ENCODE measurements at places on chromosomes 5 and 9. TPM values are rescaled to one million over a fixed set of nuclear protein-coding genes. Genes with fewer than 3 reads are reported as not detected.

Gene ECSCR
- total RNA-seq, result not detected

Gene TARS1
- 174 TPM for total RNA-seq

Gene HSPB3
- 0.53 TPM for total RNA-seq

Gene ITK
- not detected for total RNA-seq

Gene FPGS
- 42.4 TPM for total RNA-seq

Gene EFNA5
- 65.0 TPM for total RNA-seq

Gene LMNB1
- 46.8 TPM for total RNA-seq

Gene ANKRD31
- total RNA-seq, result 0.45 TPM

Gene NDST1
- 96.5 TPM for total RNA-seq

Gene ORM2
- total RNA-seq, result not detected

Gene ZNF658
- total RNA-seq, result 9.7 TPM

Gene TUT7
- 49.9 TPM for total RNA-seq

Gene ARL10
- 23.4 TPM for total RNA-seq

Gene UBE2B
- total RNA-seq, result 70.9 TPM

Gene FOXD4L5
- not detected for total RNA-seq

Gene CYSRT1
- 1.5 TPM for total RNA-seq

- DNase-seq, result no peak
These were observed 91.4 kb upstream of the SH3GL2 start for GRCh38 chr9:17487467-17487866.

DNA sequence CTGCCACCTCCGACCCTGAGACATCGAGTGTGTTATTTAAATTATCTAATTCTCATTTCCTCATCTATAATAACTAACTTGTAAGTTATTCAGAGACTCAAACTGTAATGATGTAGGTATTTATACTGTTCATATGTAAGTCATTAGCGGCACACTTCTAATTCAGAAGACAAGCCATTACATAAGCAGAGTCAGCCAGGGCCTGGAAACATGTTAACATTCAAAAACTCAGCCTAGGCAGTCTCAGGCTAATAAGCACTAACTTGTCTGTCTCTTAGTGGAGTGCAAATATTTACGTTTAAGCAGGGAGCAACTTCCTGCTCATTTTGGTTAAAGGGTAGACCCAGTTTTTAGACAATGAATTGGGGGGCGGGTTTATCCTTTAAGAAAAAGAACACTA, 598.4 kb downstream of the ACTL7B start:
- no peak for DNase-seq

GRCh38 chr5:32500181-32500580, 55.6 kb upstream of the ZFR start:
- DNase-seq, result no peak

GRCh38 chr5:107813559-107813958, 142.8 kb upstream of the EFNA5 start:
- no peak for DNase-seq

DNA sequence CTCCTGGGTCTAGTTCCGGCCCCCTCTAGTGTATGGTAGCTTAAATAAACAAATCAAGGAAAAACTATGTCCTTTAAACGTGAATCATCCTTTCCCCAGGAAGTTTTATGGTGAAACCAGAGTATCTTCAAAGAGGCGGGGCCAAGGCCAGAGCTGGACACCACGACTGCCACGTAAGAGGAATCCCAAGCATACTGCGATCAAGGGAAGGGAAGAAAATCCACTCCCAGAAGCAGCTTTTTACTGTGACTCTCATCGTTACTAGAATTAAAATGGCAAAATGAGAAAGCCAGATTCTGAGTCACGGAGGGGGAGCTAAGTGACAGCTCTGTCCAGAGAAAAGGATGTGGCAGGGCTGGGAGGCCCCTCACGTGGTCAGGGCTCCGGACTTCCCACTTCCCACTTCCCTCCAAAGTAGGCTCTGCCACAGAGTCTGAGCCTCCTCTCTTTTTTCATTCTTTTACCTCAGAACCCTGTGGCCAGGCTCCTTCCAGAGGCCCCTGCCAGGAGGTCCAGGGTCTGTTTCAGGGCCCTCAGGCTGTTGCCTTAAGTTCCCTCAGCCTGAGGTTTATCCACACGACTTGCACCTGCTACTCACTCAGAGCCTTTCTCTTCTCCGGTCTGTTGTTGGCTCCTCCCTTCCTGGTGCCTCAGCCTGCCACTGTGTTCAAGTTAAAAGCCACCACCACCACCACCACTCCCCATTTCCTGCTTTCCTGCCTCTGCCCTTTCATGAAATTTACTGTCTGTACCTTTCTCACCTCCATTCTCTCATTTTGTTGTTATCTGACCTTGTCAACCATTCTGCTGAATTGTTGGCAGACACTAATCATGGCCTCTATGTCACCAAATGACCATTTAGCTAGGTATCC, 1.4 kb upstream of the GLRX start:
- no peak for DNase-seq

DNA sequence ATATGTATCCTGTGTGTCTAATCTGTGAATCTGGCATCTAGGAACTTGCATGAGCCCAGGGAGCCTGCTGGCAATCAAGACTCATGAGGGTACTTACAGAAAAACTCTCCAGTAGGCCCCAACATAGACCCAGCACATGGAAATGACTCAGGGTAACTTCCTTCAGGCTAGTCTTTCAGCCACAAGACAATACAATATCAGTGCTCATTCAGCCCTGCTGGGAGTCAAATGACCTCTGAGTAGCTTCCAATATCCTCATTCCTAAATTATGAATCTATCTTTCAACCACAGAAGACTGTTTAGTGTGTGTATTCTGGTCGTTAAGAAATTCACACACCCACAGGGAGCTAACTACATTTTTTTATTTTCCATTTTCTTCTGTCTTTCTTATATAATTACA, 1273.0 kb downstream of the EFNA5 start:
- no peak for DNase-seq

- no peak for DNase-seq
These were observed 2010.0 kb upstream of the WWC1 start for GRCh38 chr5:166281433-166281832.

GRCh38 chr9:18606846-18607245, 132.9 kb downstream of the ADAMTSL1 start:
- no peak for DNase-seq

DNA sequence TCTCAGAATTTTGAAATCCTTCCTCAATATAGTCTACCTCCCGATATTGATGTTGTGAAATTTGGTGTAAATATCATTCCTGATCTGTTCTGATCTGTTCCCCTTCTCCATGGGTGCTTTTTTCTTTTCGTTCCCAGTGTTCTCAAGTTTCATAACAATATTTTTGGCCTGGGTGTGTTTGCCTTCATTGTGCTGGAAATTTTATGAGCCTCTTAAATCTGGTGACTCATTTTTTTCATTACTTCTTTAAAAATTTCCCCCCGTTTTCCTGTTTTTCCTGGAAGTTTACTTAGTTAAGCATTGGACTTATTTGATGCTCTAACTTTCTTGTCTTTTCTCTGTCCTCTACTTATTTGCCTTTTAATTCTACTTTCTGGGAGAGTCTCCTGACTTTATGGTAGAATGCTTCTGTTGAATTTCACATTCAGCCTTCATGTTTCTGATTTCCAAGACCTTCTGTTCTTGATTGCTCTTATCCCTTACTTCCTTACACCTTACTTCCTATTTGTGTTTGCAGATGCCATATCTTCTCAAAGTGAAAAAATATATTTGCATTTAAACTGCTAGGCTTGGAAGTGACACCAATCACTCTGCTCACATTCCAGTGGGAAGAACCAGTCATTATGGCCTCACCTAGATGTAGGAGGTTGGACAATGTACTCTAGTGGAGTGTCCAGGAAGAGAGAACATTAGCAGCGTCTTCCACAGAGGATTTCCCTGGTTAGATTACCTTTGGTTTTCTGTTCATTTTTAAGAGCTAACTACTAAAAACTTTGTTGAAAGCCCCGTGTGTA, 441.9 kb downstream of the ARHGEF28 start:
- no peak for DNase-seq

DNA sequence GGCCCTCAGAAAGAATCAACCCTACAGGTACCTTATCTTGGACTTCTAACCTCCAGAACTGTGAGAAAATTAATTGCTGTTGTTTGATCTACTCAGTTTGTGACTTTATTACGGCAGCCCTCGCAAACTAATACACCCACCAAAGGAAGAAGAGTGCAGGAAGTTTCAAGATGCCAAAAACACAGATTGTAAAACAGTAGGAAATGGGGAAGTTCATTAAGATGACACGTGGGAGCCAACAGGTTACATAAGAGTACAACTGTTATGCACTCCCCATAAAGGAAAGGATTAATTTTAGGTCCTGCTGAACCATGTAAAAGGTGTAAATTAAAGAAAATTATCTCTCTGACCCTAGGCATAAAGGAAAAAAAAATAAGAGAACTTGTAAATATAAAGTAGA, 294.3 kb downstream of the EPB41L4A start:
- DNase-seq, result no peak

GRCh38 chr9:108802967-108803366, 52.8 kb downstream of the ACTL7B start:
- no peak for DNase-seq

DNA sequence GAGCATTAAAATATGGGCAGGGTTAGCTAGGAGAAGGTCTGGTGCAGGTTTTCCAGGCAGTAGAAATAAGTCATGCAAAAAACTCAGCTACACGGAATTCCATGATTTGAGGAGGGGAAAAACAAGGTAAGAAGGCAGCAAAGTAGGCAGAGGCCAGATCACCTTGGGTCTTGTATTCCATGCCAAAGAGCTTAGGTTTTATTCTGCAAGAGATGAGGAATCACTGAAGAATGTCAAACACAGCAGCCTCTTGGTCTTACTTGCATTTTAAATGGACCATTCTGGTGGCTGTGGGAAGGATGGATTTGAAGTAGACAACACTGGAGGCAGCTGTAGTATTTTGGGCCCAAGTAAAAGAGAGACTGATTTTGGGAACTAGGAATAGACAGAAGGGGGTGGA, 8.6 kb downstream of the TRPM3 start:
- DNase-seq, result no peak

DNA sequence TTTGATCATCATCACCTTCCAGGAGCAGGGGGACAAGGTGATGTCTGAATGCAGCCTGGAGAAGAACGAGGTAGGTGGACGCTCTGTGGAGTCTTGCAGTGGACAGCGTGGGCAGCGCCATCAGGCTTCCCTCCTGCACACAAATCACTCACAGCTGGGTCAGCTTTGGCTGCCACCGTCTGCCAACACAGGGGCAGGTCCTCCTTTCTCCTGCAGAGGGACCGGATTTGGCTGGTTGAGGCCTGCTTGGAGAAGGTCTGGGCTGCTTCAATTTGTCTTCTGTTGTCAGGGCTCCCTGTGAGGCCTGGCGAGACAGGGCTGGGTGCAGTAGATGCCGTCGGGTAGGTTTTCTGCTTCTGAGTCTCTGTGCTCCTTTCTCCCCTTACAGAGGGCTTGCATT, 180.6 kb downstream of the CACNA1B start:
- no peak for DNase-seq

GRCh38 chr5:52605317-52606313, 182.1 kb upstream of the ITGA1 start:
- no peak for DNase-seq

DNA sequence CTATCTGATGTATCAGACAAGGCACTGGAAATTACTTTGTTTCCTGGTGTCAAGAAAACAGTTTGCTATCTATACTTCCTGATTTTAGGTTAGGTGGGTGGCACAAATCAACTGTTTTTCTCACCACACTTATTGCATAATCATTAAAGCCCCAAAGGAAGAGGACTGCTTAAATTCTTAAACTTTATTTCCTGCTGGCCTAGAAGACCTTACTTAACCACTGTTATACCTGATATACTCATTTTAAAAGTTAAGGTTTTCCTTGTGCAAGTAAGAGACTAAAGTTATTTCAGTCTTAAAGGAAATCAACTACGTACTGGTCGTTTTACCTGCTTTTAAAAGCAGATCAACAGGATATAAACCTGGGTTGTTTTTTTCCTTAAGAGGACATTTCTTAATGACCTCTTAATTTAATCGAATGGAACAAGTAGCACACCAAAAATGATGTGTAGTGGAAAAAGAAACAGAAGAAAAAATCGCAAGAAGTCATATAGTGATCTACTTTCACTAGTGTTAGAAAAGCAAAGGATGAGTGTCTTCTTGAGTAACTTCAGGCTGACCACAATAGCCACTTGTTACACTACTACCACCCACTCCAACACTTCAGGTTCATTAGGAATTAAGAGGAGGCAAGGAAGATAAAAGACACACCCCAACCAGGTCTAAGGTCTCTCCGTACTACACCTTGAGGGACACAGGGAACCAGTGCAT, 974 bp downstream of the CLINT1 start:
- no peak for DNase-seq

- DNase-seq, result no peak
These were observed 78.9 kb upstream of the PAPPA start for GRCh38 chr9:116074658-116075057.

DNA sequence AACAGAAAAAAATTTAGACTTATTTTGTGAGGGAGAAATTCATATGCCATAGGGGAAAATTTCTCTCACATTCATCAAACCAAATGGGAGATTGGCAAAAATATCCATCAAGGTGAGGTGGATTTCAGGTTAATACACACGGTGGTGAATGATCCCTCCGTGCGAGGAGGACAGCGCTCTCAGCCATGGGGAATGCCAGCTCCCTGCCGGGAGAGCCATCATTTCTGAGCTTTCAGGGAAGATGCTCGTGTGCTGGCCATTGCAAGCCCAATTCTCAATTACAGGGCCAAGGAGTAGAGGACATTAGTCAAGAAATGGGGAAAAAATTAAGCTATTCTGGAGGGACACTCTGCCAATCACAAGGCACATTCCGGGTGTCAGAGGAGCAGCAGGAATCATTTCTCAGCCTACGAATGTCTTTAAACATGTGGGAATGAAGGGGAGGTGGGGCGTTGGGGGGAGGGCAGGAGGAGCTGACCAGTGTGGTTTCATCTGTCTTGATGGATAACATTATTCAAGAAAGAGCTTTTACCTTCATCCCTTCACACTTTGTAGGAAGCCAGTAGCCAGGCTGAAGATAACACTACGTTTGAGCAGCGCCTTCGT, 165.5 kb downstream of the DAB2IP start:
- DNase-seq, result no peak

- DNase-seq, result no peak
These were observed 58.4 kb downstream of the UGCG start for GRCh38 chr9:111955048-111955447.

DNA sequence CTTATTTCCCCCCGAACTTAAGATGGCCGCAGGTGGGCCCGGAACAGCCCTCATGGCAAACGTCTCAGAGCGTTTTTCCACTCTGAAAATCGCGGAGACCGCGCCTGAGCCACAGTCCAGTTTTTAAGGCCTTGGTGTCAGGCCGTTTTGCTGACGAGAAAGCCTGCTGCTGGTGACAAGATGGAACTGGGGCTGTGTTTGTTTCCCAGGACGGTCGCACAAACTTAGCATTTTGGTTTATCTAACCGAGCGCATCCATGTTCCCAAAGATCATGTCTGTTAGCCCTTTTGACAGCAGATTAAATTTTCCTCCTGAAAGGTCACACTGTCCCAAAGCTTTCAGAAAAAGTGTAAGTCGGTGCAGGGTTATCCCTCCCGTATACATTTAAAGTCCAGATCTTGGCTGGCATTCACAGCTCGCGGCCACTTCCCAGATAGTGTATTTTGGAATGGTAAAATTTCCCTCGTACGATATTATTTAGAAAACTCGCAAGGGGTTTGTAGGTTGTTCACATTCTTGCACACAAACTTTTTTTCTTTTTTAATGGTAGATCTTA, 812 bp downstream of the SREK1 start:
- no peak for DNase-seq

GRCh38 chr5:113632996-113633395, 119.5 kb downstream of the YTHDC2 start:
- DNase-seq, result no peak

- DNase-seq, result peak; percentile 54
These were observed 43.9 kb upstream of the ORM1 start for GRCh38 chr9:114278881-114279570.

- DNase-seq, result no peak
These were observed 687 bp downstream of the LYSMD3 start for GRCh38 chr5:90528601-90529193.

GRCh38 chr5:137313526-137314175, 185.5 kb downstream of the SPOCK1 start:
- DNase-seq, result no peak
